ENCODE measurements at places on chromosomes 12 and 14.

DNA sequence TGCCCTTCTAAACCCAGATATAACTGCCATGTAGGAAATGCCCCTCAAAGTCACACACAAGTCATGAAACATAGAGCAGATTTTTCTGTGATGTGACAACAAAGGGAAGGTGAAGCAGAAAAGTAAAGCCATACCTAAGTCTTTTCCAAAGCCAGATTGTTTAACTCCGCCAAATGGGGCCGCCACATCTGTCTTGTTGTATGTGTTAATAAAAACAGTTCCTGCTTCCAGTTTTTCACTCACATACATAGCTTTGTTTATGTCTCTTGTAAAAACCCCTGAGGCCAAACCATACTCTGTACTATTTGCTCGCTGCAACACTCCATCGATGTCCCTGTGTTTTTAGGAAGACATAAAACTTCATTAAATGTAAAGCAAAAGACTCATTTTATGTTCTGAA lies 40.3 kb downstream of the NOPCHAP1 start:
- no peak for DNase-seq

GRCh38 chr12:75888399-75888798 lies 143.2 kb downstream of the PHLDA1 start:
- no peak for DNase-seq

DNA sequence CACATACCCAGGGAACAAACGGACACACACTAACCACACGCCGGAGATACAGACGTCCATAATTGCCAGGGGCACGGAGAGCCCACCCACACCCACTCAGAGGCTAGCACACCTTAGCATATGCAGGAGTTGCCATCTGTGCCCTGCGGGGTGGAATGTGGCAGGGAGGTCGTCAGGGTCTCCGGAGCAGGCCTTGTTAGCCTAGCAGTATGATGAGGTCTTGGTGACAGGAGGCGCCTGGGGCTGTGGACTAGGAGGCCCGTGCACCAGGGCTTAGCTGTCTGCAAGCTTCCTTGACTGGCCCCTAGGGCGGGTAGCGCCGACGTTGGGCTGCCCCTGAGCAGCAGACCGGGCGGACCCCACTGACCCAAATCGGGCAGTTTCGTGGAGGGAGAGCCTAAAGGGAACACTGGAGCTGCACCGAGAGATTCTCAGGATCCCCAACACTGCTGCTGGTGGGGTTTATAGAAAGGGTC lies 10.0 kb downstream of the STAC3 start:
- DNase-seq: no peak

DNA sequence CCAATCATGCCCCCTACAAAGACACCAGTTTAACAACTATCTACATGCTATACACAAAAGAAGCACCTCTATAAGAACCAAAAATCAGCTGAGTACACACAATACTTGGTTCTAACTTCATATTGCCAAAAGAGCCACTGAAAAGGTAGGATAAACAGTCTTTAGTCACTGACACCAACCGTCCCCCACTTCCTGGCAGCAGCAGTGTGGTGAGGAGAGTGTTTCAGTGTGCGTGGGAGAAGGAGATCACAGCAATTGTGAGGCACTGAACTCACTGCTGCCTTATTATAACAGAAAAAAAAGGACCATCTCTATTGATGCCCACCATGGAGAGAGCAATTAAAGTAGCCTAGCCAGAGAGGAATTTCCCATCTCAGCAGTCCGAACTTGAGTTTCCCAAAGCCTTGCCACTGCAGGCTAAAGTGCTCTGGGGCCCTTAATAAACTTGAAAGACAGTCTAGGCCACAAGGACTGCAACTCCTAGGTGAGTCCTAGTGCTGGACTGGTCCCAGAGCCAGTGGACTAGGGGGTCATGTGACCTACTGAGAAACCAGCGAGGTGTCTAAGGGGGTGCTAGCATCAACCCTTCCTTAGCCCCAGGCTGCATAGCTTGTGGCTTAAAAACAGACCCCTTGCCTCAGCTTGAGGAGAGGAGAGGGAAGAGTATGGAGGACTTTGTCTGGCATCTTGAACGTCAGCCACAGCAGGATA lies 37.1 kb upstream of the LMNTD1 start:
- no peak for DNase-seq

DNA sequence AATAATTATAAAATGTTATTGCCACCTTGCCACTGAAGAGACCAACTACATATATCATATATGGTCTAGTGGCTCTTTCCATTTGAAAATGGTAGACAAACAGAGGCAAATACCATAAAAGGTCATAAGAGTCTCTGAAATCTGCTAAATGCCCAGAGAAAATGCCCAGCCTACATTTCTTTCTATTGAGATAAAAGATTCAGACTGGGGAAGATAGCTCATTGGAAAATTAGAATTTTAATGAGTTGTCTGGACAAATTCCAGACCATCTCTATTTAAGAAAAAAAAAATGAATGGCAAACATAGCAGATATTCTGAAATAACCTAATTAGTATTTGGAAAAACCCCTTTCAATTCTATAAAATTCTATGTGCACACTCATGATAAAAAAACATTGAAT lies 79.9 kb upstream of the BBS10 start:
- no peak for DNase-seq

DNA sequence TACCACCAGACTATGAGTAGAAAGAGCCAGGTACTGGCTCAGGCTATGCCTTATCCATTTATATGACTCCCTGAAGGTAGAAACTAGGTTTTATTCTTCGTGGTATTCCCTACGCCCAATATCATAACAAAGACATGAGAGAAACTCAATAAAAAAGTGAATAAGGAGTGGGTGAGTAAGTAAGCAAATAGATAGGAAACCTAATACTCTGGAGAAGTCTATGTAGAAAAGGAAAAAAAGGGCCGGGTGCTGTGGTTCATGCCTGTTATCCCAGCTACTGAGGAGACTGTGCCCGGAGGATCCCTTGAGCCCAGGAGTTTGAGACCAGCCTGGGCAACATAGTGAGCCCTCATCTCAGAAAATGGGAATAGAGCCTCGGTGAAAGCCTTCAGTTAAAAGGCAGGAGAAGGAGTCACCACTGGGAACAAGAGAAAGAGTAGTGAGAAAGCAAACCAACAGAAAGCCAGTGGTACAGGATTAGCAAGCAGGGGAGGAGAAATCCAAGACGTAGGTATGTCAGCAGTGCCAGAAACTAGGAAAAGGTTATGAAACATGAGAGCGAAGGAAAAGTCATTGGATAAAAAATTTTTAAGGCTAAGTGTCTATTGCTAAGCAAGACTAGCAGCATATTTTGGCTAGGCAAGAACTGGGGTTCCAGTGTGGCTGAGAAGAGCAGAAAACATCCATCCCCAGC lies 6.0 kb upstream of the OR6J1 start:
- no peak for DNase-seq

GRCh38 chr12:15677726-15678201 lies 111.4 kb downstream of the EPS8 start:
- no peak for DNase-seq

DNA sequence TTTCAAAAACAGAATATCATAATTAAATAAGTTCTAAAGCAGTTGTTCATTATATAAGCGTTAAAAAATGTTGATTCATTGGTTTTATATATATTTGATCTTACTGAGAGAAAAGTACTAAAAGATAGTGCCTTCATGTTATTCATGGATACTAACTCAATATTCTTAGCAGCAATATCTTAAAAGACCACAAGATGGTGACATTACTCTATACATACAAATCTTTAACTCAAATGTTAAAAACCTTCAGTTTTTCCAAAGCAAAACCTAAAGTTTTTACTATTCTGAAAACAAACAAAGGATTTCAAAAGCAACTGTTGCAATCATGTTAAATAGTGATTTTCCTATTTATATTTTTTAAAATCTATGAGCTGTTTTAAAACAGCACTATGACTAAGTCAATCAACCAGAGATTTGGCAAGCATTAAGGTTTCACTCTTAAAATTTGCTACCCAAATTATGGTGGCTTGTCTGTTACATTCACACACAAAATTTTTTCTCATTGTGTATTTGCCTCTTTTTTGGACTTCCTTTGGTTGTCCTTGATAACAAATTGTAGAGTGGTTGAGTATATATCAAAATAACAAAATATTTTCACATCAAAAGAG lies 50.1 kb upstream of the RERGL start:
- DNase-seq: no peak

DNA sequence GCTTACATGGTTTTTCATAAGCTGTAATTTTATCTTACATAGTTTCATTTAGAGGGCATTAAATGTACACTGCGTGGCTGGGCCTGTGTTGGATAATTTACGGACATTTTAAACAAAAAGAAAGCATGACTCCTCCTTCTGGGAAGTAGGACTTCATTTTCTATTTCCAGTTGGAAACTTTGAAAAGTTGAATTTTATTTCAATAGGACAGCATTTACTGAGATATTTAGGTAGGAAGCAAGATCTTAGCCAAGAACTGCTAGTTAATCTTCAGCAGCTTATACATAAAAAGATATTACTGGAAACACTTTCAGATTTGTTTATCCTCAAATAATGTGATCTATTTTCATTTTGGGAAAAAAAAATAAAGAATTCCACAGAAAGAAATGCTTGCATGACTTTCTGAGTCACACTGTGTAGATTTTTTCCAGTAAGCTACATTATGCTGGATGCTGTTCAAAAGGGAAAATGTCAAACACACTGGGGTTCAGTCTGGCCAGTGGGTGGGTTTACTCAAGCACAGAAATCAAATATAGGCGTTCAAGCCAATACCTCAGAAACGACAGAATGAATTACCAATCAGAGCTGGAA lies 239.4 kb upstream of the KRR1 start:
- DNase-seq: no peak

DNA sequence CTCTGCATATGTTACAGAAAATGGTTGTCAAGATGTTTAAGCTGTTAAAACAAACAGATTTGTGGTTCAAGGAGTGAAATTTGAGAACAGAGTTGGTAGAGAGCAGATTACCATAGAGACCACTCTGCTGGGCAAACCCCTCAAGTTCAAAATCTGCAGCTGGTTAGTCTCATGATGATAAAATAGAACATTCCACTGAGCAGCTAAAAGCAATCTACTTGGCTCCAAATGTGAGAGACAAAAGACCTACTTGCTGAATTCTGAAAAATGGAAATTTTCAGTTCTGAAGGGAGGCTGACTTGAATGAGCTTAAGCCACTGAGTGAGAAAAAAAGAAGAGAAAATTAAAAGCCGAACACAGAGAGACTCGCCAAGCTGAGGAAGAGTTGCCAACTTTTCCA lies 519.3 kb downstream of the NOVA1 start:
- DNase-seq: no peak

DNA sequence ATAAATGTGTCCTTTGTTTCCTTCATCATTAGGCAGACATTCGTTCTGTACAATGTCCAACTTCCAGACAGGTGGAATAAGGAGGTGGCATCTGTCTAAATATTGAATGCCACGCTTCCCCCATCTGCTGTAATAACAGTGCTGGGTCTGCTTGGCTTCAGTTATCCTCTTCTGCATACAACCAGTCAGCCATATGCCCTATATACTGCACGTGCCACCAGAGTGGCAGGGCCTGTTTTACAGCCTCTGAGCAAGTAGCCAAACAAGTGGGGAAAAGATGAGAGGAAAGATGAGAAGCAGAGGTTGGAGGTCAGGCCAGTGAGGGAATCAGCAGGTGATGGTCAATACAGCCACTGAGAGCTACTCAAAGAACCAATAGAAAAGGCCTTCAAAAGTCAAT lies 55.4 kb downstream of the OTX2 start:
- no peak for DNase-seq
